Neural crest cell (in vitro differentiated cells): ENCODE measurements at places on chromosomes 2 and 18.

GRCh38 chr2:134224005-134224404 lies 29.9 kb upstream of the MGAT5 start:
- no peak for DNase-seq

DNA sequence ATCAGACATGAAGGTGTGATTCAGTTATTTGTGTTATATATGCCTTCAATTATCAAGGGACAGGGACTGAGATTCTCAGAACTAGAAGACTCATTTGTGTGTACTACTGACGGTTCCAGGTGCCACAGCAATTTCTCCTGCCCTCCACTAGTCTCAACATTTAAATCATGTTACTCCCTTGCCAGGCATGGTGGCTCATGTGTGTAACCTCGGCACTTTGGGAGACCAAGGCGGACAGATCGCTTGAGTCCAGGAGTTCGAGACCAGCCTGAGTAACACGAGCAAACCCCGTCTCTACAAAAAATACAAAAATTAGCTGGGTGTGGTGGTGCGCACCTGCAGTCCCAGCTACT lies 1.1 kb downstream of the CNDP2 start:
- DNase-seq = no peak

- no peak for DNase-seq
These were observed 30.6 kb downstream of the YPEL5 start for GRCh38 chr2:30177440-30177839.

DNA sequence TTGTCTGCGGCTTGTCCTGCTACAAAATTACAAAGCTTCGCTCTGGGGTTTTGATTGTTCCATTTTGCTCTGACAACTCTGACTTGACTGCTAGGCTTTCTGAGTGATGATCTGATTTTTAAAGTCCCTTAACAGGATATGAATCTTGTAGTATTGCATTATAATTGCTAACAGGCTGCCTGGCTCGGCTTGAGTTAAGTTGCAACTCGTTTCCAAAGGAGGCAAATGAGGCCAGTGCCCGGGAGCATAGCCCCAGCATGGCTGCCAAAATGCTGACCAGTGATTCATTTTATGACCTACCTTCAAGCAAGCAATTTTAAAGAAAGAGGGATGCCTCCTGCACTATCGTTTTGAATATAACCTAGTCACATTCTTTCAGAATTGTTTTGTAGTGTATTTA lies 135.4 kb downstream of the COL6A3 start:
- DNase-seq = no peak

DNA sequence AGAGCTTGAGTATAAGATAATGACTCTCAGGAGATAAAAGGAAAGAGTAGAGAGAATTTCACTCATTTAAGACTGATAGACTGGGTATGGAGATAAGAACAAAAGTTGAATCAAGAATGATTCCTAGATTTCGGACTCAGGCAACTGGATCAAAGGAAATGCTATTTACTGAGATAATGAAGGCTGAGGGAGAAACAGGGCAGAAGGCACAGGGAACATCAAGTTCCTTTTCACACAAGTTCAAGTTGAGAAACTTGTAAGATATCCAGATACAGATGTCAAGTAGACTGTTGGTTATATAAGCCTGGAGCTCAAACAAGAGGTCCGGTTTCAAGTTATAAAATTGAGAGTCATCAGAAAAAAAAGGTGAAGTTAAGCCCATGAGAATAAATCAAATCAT lies 360.8 kb downstream of the TNS1 start:
- no peak for DNase-seq

DNA sequence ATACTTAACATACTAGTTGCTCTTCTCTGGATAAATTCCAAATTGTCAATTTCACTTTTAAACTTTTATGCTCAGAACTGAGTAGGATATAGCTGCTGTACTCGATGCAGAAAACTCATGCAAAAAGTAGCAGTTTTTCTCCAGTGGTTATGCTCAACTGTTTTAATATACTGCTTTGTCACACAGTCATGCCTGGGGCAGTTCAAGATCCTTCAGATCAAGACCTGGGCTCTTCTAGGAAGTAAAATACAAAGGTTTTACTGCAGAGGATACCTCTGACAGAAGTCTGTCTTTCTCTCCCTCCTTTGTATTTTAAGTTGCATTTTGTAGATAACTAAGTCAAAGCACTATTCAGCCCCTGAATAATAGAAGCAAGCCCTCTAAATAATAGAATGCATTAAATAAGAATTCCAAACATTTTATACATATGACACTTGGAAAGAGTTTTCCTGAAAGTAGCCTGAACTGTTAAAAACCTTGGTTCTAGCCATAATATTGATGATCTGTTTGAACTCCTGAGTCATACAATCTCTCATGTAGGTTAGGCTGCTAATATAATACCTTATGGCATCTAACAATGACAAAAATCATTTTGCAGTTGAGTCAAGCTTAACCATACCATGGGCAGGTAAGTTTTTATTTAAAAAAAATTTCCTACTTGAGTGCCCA lies 183.3 kb upstream of the TRIB2 start:
- DNase-seq = no peak

GRCh38 chr2:128115921-128116623 lies 25.1 kb downstream of the UGGT1 start:
- no peak for DNase-seq

DNA sequence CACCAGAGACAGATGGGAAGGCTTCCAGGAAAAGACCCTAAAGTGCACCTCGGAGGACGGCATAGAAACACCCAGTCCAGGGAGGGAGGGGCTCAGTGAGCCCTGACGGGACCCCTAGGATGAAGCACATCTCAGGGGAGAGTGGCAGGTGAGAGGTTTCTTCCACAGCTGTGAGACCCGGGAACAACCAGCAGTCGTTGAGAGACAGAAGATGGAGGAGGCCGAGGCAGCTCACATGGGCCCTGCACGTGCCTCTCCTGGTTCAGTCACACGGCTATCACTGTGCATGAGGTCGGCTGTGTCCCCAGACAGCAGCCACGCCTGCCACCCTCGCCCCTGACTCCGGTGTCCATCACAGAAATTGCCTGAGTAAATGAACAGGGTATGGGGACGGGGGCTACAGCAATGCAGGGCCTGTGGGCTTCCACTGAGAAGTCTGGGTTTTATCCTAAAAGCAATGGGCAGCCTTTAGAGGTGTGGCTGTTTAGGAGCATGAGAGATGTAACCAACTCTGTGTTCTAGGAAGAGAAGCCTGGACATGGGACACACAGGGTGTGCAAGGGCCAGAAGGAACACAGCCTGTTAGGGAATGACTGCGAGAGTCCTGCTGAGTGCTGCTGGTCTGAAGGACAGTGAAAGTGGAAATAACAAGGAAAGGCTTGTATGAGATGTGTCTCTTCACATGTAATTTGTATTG lies 102.0 kb downstream of the TMEM18 start:
- no peak for DNase-seq

GRCh38 chr2:95305380-95306061 lies 8.4 kb downstream of the KCNIP3 start:
- DNase-seq = no peak

GRCh38 chr2:176582990-176583481 lies 313.8 kb downstream of the MTX2 start:
- DNase-seq = no peak

GRCh38 chr2:124122340-124122739 lies 97.3 kb downstream of the CNTNAP5 start:
- DNase-seq = no peak

- DNase-seq = no peak
These were observed 61.7 kb downstream of the PDCL3 start for GRCh38 chr2:100624536-100624935.

DNA sequence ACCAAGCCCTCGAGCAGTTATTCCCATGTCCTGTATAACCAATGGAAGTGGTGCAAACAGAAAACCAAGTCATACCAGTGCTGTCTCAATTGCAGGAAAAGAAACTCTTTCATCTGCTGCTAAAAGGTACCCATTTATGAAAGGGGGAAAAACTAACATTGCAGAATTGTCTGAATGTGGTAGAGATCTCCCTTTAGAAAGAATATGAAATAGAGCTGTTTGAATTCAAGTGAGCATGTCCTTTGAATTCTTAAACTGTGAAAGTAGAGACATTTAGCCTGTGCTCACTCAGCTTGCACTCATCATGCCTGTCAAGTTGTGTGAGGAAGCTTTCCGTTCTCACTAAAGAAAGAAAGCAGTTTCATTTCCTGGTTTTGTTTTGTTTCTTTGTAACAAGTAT lies 87.4 kb downstream of the EML4 start:
- DNase-seq = no peak

- DNase-seq = no peak
These were observed 30.4 kb downstream of the MSTN start for GRCh38 chr2:190031969-190032618.

- DNase-seq = no peak
These were observed 315.4 kb downstream of the CDH2 start for GRCh38 chr18:27861539-27861938.

GRCh38 chr2:65931056-65931455 lies 498.7 kb upstream of the SPRED2 start:
- no peak for DNase-seq

GRCh38 chr2:44955593-44956392 lies 14.3 kb downstream of the SIX3 start:
- DNase-seq = peak; percentile 94

DNA sequence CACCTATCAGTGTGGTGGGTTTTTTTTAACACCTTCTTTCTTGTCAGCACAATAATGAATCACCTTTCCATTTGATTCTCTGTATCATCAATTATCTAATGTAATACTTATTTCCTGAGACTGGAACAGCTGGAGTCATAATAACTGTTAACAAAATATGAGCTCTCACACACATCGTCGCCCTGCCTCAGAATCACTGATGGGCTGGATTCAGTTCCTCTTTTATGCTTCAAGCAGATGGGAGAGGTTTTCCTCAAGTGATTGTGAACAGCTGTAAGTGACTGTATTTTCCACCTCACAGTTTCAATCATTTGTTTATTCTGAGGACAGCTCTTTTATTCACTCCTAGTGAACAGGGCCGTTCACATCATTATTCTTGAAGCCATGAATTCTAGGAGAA lies 330.2 kb downstream of the DSC3 start:
- no peak for DNase-seq

- DNase-seq = no peak
These were observed 70.8 kb downstream of the RAPGEF4 start for GRCh38 chr2:172806493-172806892.

DNA sequence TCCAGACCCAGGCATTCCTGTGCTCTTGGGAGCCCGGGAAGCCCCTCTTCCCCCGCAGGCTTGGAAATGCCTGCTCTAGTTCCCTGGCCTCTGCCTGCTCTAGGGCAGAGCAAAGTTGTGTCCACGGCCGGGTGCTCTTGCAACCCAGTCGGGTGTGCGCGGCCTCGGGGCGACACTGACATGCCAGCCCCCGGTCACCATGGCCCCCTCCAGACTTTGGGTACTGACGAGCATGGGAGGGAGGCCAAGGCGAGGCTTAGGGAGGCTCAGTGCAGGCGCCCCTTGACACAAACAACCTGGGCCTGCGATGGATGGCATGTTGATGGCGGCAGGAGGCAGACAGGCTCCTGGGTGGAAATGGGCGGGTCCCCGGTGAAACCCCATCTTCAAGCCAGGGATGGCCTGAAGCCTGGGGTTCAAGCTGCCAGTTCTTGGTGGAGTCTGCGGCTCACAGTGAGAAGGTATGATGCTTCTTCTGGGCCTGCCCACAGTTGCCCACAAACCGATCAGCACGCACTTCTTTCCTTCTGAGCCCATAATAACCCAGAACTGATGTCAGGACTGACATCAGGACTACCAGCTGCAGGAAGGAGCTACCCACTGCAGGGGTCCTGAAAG lies 689.9 kb downstream of the DSC3 start:
- no peak for DNase-seq

GRCh38 chr2:8004250-8004681 lies 677.6 kb upstream of the ID2 start:
- no peak for DNase-seq

DNA sequence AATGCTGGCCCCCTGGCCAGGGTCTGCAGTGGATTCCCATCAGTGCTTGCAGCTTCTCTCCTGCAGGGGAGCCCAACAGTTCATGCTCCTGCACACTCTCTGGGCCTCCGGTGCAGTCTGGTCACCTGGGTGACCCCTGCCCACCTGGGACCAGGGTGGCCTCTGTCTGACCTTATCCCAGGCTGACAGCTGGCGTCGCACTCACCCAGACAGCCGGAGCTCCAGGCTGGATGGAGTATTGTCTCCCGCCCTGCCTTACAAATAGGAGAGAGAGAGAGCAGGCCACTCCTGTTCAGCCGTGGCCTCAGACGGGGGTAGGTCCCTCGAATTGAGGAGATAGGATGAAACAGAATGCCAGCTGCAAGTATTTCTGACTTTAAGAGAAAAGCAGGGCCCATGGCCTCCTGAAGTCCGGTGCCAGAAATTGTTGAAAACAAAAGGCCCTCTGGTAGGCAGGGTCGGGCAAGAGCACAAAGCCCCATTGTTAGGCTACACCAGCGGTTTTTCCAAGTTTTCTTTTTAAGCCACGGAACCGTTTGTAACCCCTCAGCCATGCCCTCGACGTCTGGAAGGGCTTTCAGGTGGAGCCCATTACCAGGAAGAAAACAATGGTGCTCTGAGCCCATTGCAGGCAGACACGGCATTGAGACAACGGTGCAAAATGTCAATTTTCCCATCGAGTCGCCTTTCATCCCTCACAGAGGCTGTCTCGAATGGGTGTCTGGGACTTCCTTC lies 258.4 kb downstream of the BCL11A start:
- peak; percentile 16 for DNase-seq

DNA sequence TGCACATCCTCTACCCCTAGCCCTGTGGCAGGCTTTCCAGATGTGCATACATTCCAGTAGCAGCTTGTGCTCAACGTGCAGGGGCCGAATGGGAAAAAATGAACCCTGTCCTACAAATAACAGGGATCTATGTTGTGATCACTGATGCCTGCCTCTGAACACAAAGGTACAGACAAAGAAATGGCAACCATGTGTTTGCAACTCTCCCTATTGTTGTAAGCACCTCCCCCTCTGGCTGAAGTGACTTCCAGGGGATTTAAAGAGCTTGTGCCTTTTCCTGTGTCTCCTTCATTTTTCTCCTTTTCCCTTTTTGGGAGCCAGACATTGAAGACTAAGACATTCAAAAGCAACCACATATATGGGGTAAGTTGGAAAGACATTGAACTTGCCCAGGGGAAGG lies 21.6 kb downstream of the ARHGAP25 start:
- DNase-seq = no peak

DNA sequence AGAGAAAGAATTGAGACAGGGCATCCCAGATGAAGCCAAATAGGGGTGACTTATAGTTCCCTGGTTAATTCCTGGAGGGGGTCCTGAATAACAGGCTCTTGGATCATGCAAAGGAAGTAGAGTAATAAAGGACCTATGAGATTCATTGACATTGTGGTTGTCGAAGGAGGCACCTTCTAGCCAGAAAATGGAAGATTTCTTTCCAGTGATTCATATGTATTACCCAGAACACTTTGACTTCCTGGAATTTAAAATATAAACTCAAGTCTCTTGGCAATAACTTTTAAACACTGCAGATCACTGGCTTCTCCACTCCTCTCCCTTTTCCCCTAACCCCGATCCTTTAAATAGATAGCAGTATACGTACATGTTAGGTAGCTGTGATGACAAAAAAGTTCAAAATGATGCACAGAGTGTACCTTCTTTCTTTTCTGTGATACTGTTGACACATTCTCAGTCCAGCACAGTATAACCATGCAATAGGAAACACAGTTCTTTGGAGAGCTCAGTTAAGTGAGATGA lies 211.8 kb downstream of the LTBP1 start:
- DNase-seq = no peak
